ENCODE measurements at places on chromosomes 5 and 9. TPM values are rescaled to one million over a fixed set of nuclear protein-coding genes. Genes with fewer than 3 reads are reported as not detected.

Gene CDO1
- 3.2 TPM for total RNA-seq

Gene ARHGEF28
- total RNA-seq, result 3.5 TPM

Gene CCL27
- not detected for total RNA-seq

Gene TRIM7
- total RNA-seq, result not detected

Gene TNC
- 206 TPM for total RNA-seq

Gene PCDHA9
- total RNA-seq, result 0.37 TPM

- no peaks in the 10 kb centered on the region for H3K36me3 ChIP-seq
- peaks cover 4% of the 10 kb centered on the region for H3K4me1 ChIP-seq
- H3K27me3 ChIP-seq, result no peaks in the 10 kb centered on the region
- H3K4me3 ChIP-seq, result no peak overlapping the region
Observed at GRCh38 chr9:136961279-136962065, 9.4 kb downstream of the LCN12 start.

DNA sequence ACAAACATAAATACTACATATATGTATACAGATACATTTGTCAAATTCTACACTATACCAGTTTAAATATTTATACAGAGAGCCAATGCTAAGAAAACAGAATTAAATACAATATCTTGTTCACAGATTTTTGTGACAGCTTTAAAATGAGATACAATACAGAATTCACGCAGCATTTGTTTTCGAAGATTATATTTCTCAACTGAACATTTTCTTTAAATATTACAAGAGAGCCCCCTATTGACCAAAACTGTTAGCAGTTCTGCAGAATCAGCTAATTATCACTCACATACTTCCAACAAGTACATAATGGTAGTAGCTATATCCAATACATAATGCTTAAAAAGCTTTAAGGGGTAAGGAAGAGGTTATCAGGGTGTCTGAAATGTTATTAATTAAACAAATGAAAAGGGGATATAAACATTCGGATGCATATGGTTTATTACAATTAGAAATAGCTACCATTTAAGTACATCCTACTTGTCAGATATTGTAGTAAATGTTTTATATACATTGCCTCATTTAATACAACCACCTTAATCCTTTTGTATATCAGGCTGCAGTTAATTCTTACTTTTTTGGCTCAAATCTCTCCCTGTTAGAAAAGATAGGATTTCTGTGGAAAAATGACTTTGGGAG, 31.7 kb downstream of the ZDHHC21 start:
- no peaks in the 10 kb centered on the region for H3K27me3 ChIP-seq
- peak; percentile 64 for DNase-seq
- peaks cover 14% of the 10 kb centered on the region for H3K36me3 ChIP-seq

DNA sequence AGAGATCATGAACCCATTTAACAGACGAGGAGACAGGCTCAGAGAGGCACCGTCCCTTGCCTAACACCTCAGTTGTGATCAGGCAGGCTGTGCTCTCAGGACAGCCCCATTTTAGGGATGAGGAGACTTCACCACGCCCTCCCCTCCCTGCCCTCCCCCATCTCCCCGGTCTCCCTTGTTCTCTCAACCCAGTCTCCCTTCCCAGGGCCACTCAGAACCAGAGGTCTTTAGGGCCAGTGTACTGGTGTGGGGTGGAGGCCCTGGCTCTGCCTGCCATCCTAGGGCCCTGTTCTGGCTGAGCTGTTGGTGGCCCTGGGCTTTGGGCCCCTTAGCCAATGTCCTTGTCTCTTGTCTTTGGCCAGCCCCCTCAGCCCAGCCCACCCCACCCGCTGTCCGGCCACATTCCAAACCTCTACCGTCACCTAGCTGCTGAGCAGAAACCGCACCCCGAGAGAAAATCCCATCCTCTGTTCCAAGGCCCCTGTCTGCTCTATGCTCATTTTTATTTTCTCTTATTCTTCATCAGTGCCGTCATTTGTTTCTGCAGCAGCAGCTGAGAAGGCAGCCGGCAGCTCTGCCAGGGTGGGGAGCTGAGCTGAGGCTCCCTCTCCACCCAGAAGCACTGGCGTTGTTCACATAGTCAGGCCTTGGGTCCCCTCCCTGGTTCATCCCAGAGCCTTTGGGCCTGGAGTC, 33.9 kb downstream of the OLFML2A start:
- no peak overlapping the region for H3K27ac ChIP-seq
- H3K27me3 ChIP-seq, result no peaks in the 10 kb centered on the region
- no peak for DNase-seq
- no peaks in the 10 kb centered on the region for H3K36me3 ChIP-seq
- H3K4me1 ChIP-seq, result no peaks in the 10 kb centered on the region
- H3K4me3 ChIP-seq, result no peak overlapping the region

DNA sequence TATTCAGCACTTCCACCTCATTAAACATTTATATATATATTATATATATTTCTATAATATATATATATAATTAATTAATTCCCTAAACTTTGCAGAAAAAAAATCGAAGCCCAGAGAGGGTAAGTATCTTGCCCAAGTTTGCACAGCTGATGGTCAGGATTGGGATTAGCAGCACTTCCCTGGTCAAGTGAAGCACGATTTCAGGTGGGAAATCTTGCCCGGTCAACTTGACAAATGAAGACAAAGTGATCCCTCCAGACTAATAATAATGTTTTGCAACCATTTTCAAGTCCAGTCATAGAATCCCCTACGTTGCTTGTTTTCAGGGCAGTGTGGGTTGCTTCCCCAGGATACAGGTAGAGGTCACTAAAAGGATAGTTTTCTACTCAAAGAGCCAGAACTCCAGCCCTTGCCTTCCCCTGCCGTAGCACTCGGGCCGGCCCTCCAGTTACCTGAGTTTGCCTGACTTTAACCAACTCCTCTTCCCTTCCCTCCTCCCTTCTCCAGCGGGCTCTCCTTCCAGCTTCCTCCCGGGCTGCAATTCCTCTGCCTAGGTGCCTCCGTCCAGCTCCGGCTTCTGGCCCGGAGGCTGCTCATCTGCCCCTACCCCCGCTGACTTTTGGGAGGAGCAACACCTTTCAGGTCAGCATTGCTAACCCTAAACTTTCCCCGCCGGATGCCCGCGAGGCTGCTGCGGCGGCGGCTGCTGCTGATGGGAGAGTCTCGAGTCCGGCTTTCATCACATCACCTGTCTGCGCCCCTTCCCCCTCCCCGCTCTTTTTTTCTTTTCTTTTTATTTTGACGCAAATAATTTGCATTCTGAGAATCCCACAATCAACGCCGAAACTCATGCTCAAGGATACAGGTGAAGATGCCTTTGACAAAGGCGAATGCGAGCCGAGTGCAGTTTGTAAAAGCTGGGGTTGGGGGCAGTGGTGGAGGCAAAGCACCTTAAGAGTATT, 930 bp downstream of the PRLR start:
- peaks cover 4% of the 10 kb centered on the region for H3K4me1 ChIP-seq
- no peaks in the 10 kb centered on the region for H3K36me3 ChIP-seq
- peak overlapping the region; percentile 34 for H3K4me3 ChIP-seq
- H3K27me3 ChIP-seq, result peaks cover 39% of the 10 kb centered on the region

DNA sequence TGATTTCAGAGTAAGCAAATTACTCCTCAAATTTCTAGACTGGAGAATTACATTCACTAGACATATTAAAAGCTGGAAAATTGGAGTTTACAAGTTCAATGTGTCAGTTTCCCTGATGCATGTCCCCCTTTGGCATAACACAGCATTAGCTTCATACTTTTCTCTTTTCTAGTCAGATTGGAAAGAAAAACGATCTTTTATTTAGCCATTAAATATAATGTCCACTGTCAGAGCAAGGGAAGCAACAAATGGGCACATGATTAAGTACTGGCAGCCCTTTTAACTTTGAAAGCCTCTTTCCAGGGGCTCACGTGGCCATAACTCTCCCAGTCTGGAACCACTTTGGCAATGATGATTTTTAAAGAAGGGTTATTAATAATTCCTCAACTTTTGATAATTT, 203.3 kb downstream of the KCNN2 start:
- H3K36me3 ChIP-seq, result no peaks in the 10 kb centered on the region
- no peak overlapping the region for H3K4me3 ChIP-seq
- no peak overlapping the region for H3K27ac ChIP-seq
- H3K4me1 ChIP-seq, result no peaks in the 10 kb centered on the region
- no peaks in the 10 kb centered on the region for H3K27me3 ChIP-seq

- DNase-seq, result peak; percentile 78
- H3K27ac ChIP-seq, result no peak overlapping the region
- peaks cover 30% of the 10 kb centered on the region for H3K27me3 ChIP-seq
- H3K4me3 ChIP-seq, result no peak overlapping the region
Observed at GRCh38 chr5:146965761-146966659, 87.5 kb upstream of the PPP2R2B start.

DNA sequence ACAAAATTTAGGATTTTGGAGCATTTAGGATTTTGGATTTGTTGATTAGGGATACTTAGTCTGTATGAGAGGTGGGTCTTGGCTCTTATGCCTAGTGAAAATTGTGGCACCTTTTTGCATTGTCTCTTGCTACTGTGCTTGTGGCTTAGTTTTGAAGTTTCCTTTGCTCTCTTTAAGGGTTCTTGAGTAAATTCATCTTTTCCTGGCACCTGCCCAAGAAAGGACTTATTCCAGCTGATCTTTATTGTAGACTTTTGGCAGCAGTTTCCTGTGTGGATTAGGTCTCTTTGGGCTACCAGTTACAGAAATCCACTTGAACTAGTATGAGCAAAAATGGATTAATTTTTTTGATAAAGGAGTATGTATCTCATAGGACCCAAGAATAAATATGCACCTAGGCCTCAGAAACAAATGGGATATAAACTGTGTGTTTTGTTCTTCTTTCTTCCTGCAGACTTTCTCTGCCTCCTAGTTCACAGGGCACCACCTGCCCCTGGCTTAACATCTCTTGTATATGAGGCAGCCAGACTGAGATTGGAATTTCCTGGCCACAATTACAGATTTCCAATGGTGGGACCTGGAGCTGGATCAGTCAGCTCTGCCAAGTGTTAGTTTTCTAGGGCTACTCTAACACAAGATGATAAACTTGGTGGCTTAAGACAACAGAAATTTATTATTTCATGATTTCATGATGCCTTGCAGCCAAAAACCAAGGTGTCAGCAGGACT, 44.6 kb downstream of the FOCAD start:
- H3K4me3 ChIP-seq, result no peak overlapping the region
- peaks cover 7% of the 10 kb centered on the region for H3K36me3 ChIP-seq
- no peaks in the 10 kb centered on the region for H3K27me3 ChIP-seq

DNA sequence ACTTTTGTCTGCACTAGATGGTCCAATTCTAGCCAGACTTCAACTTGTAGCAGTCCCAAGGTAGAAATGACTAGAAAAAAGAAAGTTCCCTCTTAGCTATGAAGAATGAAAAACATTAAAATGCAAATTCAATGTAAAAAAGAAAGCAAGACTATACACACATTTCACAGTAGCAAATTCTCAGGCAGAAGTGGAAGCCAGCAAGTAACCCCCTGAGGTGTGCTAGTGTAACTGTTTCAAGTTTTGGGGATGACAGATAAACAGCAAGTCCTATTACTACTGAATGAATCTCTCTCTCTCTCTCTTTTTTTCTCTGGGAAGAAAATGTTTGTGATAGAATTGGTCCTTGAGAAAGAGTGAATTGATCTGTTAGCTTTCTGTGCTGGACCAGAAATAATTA, 185.6 kb downstream of the EFNA5 start:
- H3K36me3 ChIP-seq, result no peaks in the 10 kb centered on the region
- no peak overlapping the region for H3K4me3 ChIP-seq
- H3K27ac ChIP-seq, result no peak overlapping the region

DNA sequence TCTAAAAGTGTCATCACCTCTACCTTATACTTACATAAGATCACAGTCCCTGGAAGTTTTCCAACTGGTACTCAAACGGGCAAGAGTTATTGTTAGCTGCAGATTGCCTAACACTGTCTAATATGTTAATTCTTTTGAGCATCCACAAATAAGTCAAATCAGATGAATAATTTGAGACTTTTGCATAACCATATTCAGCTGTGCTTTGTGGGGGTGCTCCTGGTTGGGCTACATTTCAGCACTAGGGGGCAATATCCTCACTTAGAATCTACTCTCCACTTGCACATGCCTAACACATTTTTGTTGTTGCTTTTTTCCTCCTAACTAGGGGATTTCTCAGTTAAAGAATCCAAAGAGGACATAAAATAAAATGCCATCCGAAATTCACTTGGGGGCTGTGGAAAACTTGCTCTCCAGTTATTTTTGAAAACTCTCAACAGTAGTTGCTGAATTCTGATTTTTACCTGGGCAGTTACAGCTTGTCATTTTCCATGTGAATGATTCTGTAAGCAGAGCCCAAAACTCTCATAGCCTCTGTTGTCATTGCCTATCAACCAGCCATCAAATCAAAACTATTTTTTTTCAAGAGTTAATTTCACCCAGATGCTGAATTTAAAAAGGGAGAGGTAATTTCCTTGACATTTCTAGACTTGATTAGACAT, 71.5 kb downstream of the TRIM36 start:
- no peaks in the 10 kb centered on the region for H3K36me3 ChIP-seq
- H3K27me3 ChIP-seq, result no peaks in the 10 kb centered on the region
- H3K4me1 ChIP-seq, result peaks cover 3% of the 10 kb centered on the region

DNA sequence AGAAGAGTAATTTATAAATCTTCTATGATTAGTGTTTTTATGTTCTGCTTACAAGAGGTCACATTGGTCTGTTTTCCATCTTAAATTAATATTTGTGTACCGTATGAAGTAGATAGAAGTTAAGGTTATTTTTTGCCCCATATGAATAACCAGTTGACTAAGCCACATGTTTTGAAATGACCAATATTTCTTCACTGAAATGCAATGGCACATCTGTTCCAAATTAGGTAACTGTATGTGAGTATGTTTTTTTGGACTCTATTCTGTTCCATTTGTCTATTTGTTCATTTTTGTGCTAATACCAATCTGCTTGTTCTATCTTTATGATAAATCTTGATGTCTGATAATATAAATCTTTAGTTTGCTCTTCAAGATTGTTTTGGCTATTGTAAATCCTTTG, 17.7 kb downstream of the JAK2 start:
- H3K27me3 ChIP-seq, result no peaks in the 10 kb centered on the region
- no peaks in the 10 kb centered on the region for H3K4me1 ChIP-seq
- H3K4me3 ChIP-seq, result no peak overlapping the region
- DNase-seq, result no peak
- H3K27ac ChIP-seq, result no peak overlapping the region

GRCh38 chr5:172901012-172901780, 58.0 kb upstream of the RPL26L1 start:
- H3K27ac ChIP-seq, result no peak overlapping the region
- no peaks in the 10 kb centered on the region for H3K36me3 ChIP-seq
- H3K4me3 ChIP-seq, result no peak overlapping the region
- H3K4me1 ChIP-seq, result no peaks in the 10 kb centered on the region
- DNase-seq, result no peak

DNA sequence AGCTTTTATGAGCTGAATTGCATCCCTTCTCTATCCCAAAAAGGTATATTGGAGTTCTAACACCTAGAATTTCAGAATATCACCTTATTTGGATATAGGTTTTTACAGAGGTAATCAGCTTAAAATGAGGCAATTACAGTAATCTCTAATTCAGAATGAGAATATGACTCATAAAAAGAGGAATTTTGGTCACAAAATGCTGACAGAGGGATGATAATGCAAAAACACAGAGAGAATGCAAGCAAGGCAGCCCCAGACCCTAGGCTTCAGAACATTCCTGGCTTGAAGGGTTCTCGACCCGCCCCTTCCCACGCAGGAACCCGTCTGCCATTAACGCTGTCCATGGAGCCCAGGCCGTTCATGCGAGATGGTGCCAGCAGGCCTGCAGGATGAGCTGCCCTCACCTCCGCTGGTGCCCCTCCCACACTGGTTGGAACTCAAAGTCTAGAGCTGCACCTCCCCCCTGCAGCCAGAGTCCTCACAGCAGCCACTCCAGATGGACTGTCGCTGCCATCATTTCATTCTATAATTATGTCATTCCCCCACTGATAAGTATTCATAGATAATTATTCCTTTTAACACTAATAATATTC, 1173.4 kb upstream of the ACO1 start:
- H3K27me3 ChIP-seq, result no peaks in the 10 kb centered on the region
- no peaks in the 10 kb centered on the region for H3K4me1 ChIP-seq
- no peak overlapping the region for H3K4me3 ChIP-seq
- H3K27ac ChIP-seq, result no peak overlapping the region

- no peaks in the 10 kb centered on the region for H3K4me1 ChIP-seq
- DNase-seq, result no peak
- no peaks in the 10 kb centered on the region for H3K36me3 ChIP-seq
- H3K4me3 ChIP-seq, result no peak overlapping the region
Observed at GRCh38 chr9:109295221-109296130, 25.4 kb downstream of the EPB41L4B start.
